Vagina (tissue), 2 donors: ENCODE measurements at places on chromosomes 7 and 10. TPM values are rescaled to one million over a fixed set of nuclear protein-coding genes. Genes with fewer than 3 reads are reported as not detected.

The ANK3 gene
- total RNA-seq, result 65.3 TPM

The BUB3 gene
- total RNA-seq, result 128 TPM

The MEOX2 gene
- 1.7 TPM for total RNA-seq

The ZNF679 gene
- total RNA-seq, result not detected

The LYZL2 gene
- total RNA-seq, result not detected

The ANKRD2 gene
- not detected for total RNA-seq

The CTTNBP2 gene
- 25.0 TPM for total RNA-seq

The HOXA4 gene
- total RNA-seq, result 0.98 TPM

The PRRT4 gene
- total RNA-seq, result 7.6 TPM

The CYP3A4 gene
- not detected for total RNA-seq

The CYP3A5 gene
- total RNA-seq, result 80.3 TPM

The AGR2 gene
- not detected for total RNA-seq

The POLR1F gene
- total RNA-seq, result 9.1 TPM

The MACC1 gene
- 6.9 TPM for total RNA-seq

The CYP26A1 gene
- total RNA-seq, result not detected

The AKR1C4 gene
- total RNA-seq, result not detected

The ZNF853 gene
- total RNA-seq, result 14.0 TPM

The FOXI2 gene
- 0.25 TPM for total RNA-seq

The BHLHA15 gene
- not detected for total RNA-seq

The GPNMB gene
- 113 TPM for total RNA-seq

The AKR1E2 gene
- 3.7 TPM for total RNA-seq

The RPEL1 gene
- total RNA-seq, result not detected

The ACTR1A gene
- total RNA-seq, result 74.2 TPM

The TMEM196 gene
- total RNA-seq, result not detected

The BMI1 gene
- 44.7 TPM for total RNA-seq

The OSBPL3 gene
- 59.2 TPM for total RNA-seq

The NANOS1 gene
- not detected for total RNA-seq

The ZNF425 gene
- 2.9 TPM for total RNA-seq

The CALHM3 gene
- total RNA-seq, result not detected

The HOXA6 gene
- total RNA-seq, result 1.7 TPM

The ITIH5 gene
- 20.4 TPM for total RNA-seq

The SNCG gene
- total RNA-seq, result 36.6 TPM

The OR2A12 gene
- not detected for total RNA-seq

The AP4M1 gene
- total RNA-seq, result 26.3 TPM

The TDRD1 gene
- not detected for total RNA-seq

The LLCFC1 gene
- total RNA-seq, result not detected

The OR2A42 gene
- not detected for total RNA-seq

The RSPH10B gene
- total RNA-seq, result not detected

The OR6V1 gene
- not detected for total RNA-seq

The ASAH2B gene
- 0.74 TPM for total RNA-seq

The DYDC2 gene
- not detected for total RNA-seq

The FRMPD2 gene
- not detected for total RNA-seq

The ANKRD16 gene
- 17.7 TPM for total RNA-seq
